ENCODE measurements at places on chromosomes 11 and 22. TPM values are rescaled to one million over a fixed set of nuclear protein-coding genes. Genes with fewer than 3 reads are reported as not detected.

The BDNF gene
- total RNA-seq: 4.6 TPM

The MS4A6A gene
- not detected for total RNA-seq

The CTTN gene
- 439 TPM for total RNA-seq

The CCDC87 gene
- total RNA-seq: 0.32 TPM

The DNAJB13 gene
- 0.16 TPM for total RNA-seq

The SPTBN2 gene
- 0.47 TPM for total RNA-seq

The EMID1 gene
- total RNA-seq: 0.09 TPM

The ARAP1 gene
- total RNA-seq: 229 TPM

The CRYBB2 gene
- not detected for total RNA-seq

The ACTN3 gene
- total RNA-seq: 0.32 TPM
